AG10803 (cell line): ENCODE measurements at places on chromosomes 5 and 9.

GRCh38 chr9:105132606-105133005 is 111.8 kb upstream of the SLC44A1 start:
- peak; percentile 79 for DNase-seq

DNA sequence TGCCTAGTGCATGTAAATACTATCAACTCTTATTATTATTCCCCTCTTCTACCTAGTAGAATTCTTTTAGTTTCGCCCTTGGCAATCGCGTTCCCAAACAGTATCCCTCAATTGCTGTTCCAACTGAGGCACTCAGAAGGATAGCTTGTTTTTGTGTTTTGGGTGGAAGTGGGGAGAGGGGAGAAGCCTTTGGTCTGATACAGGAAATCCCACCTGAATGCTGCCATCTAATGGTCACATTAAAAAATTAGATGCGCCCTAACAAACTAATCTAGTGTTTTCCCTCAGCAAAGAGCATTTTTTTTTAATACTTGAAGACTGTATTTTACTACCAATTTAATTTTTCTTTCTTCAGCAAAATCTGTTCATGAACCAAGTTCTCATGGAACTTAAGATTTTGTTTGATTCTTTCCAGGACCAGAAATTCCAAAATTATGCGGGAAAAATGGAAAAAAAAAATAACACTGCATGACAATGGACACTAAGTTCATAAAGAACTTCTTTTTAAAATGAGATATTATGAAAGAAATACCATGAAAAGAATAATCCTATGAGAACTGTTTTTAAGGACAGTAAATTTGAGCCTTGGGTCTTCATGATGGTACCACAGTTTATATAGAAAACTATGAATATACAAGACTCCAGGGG is 22.2 kb upstream of the GLDC start:
- DNase-seq, result peak; percentile 25

- DNase-seq, result no peak
These were observed 129.8 kb downstream of the VPS13A start for GRCh38 chr9:77307166-77307565.

GRCh38 chr5:149371296-149371962 is 7.7 kb downstream of the IL17B start:
- peak; percentile 40 for DNase-seq

DNA sequence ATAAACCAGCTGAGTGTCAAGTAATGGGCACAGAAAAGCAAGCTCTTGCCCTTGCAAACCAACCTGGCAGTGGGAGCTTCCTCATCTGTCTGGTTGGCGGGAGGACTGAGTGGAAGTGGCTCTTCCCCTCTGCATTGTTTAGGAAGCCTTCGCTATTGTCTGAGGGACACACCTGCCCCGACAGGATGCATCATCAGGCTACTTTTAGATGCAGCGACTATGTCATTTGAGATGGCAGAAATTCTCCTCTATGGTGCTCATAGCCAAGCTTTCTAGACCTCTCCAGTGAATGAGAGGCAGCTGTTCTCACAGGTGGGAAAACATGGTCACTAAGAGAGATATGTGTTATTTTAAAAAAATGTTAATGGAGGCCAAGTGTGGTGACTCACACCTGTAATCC is 104.0 kb downstream of the DOCK8 start:
- no peak for DNase-seq

GRCh38 chr5:1500411-1501091 is 23.2 kb downstream of the LPCAT1 start:
- no peak for DNase-seq
